ENCODE measurements at places on chromosomes 7 and 10.

DNA sequence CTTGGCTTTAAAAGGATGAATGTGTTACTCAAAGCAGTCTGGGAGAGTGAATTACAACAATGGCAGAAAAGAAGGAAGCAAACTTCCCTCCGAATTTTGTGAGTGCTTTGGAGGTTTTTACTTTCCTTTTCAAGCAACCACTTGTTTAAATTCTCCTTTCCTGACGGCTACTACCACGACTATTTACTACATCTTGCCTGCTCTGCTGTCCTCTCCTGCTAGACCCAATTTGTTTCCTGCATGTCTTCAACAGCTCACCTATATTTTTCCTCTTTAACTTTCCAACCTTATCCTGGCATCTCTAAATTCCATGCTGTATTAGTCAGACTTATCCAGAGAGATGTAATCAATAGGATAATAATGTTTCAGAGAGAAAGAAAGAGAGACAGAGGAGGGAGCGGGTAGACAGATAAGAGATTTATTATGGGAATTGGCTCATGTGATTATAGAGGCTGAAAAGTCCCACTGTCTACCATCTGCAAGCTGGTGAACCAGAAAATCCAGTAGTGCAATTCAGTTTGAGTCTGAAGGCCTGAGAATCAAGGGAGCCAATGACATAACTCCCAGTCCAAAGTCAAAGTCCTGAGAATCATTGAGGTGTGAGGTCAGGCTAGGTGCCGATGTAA lies 42.8 kb upstream of the SLC13A1 start:
- DNase-seq = no peak

GRCh38 chr7:106630648-106631047 lies 30.3 kb downstream of the CCDC71L start:
- no peak for DNase-seq

GRCh38 chr7:28211006-28211405 lies 30.4 kb upstream of the JAZF1 start:
- no peak for DNase-seq

DNA sequence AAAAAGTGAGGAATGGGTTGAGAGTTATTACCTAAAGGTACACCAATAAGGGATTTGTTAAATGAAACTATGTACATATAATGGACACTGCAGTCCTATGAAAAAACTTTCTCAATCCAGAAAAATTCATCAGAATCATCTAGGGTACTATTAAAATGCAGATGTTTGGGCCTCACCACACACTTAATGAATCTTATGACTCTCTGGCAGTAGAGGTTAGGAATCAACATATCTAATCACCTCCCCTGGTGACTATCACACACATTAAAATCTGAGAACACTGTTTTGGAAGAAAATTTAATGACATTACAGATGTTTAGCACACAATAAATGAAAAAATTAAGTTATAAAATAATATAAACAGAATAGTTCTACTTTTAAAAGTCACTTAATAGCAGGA lies 32.1 kb downstream of the BAZ1B start:
- no peak for DNase-seq

DNA sequence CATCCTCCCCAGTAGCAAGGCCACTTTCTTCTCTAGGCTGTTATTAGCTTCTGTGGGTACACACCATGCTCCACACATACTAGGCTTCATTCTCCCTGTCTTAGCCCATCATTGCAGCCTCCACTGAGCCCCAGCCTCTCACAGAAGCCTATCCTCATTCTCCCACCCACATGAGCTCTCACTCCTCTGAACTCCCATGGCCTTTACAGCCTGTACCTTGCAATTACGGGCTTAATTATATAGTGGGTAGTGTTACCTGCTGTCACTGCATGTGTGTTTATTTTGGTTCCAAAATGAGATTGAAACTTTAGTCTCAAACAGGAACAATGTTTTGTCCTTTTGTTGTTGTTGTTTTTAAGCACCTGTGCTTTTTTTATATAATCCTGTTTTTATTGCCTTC lies 460.0 kb downstream of the KCNMA1 start:
- DNase-seq = no peak

GRCh38 chr10:46305079-46305818 lies 18.5 kb downstream of the ANTXRL start:
- DNase-seq = no peak

GRCh38 chr7:97013134-97013844 lies 7.9 kb downstream of the DLX6 start:
- no peak for DNase-seq

DNA sequence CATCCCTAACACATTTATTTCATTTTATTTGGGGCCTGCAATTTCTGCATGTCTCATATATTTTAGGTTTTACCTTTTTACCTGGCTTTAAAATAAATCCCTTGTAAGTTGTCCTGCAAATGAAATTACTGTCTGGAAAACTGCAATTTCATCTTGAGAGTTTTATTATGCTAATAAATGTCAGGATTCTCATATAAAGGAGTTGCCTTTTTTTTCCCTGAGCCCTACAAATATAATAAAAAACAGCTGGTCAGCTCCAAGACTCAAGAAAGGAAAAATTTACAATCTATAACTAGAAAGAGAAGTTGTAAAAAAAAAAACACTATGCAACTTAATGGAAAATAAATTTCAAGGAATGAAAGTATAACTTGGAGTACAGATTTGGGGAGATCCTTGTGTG lies 108.7 kb downstream of the SH2D4B start:
- DNase-seq = no peak

GRCh38 chr10:102773320-102773719 lies 29.6 kb downstream of the WBP1L start:
- DNase-seq = peak; percentile 33

DNA sequence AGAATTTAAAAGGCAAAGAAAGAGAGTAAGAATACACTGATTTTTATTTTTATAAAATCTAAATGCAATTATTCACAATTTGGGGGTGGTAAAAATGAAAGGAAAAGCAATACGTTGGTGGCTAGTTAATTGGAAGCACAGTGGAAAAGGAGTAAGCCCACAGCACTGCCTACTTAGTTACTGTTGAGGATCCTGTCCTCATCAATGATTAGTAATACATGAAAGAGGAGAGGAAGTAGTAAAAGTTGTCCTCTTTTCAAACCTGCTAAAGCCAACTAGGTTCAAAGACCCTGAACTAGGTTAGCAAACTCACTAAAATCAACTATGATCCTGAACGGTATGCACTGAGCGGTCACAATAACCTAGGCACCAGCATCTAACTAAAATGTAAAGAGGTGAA lies 52.7 kb upstream of the LRRN3 start:
- DNase-seq = no peak

- no peak for DNase-seq
These were observed 58.2 kb downstream of the TMEM106B start for GRCh38 chr7:12269100-12269895.

DNA sequence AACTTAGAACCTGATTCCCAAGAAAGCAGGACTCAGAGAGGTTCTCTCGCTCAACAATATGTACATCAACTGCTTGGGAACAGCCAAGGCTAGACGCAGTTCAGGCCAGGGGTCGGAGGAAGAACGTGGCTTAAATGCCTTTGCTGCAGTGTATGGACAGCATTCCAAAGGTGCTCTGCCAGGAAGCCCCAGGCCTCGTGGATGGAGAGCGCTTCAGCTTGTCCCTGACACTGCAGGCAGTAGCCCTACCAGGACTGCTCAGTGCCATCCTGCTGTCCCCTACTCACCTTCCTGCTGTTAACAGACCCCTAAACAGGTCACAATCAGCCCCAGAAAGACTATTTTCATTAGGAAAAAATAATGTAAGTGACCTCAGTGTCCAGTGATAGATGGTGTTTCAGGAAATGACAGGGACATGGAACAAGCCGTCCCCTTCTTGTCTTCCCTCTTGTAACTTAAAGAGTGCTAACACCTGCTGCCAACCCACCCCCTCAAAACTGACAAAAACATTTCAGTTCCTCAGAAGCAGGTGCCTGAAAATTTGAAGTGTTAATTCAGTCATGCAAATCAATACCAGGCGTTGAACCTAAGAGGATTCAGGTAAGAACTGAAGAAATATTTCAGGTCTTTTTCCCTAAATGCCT lies 16.5 kb downstream of the CREB3L2 start:
- DNase-seq = no peak
